ENCODE measurements at places on chromosomes 12 and 14. TPM values are rescaled to one million over a fixed set of nuclear protein-coding genes. Genes with fewer than 3 reads are reported as not detected.
A peak's percentile ranks its signal among the peaks of the same experiment; 100 is the strongest.

ATXN3 gene
- polyA plus RNA-seq = 27.6 TPM

CAPS2 gene
- 7.4 TPM for polyA plus RNA-seq

MSRB3 gene
- polyA plus RNA-seq = 23.7 TPM

HSPB8 gene
- polyA plus RNA-seq = 7.5 TPM

MSI1 gene
- 15.5 TPM for polyA plus RNA-seq

TPPP2 gene
- polyA plus RNA-seq = 3.7 TPM

SOAT2 gene
- polyA plus RNA-seq = 1.4 TPM

SLC7A7 gene
- 101 TPM for polyA plus RNA-seq

IQSEC3 gene
- polyA plus RNA-seq = 5.7 TPM

DNA sequence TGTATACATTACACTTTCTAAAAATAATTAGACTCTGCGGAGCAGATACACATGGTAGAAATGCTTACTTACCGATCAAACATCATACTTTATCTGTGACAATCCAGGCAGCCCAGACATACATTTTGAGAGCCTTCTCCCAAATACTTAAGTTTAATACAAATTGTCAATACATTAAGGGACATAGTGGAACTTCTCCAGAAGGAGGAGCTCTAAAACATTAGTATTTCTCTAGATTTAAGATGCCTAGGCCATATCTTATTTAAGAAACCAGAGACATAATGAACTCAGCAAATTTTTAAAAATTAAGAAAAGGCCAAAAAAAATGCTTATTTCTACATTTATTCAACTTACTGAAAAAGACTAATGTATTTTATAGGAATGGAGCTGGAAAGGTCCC lies 16.1 kb downstream of the ACSM4 start:
- no peak for DNase-seq

DNA sequence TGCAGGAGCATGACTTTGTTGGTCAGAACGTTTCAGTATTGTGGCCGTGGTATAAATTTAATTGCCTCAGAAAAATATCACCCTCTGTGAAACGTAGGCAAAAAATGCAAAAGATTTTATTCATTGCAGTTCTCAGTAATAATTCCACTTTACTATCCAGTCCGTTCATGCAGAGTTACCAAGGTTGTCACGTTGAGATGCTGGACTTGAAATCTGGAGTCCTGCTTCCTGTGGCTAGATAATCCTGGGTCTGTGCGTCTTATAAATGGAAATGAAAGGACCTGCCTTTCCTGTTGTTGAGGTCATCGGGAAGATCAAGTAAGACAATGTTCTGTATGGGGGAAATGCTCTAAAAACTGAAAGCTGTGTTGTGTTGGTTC lies 1.3 kb upstream of the AVPR1A start:
- no peak for DNase-seq

DNA sequence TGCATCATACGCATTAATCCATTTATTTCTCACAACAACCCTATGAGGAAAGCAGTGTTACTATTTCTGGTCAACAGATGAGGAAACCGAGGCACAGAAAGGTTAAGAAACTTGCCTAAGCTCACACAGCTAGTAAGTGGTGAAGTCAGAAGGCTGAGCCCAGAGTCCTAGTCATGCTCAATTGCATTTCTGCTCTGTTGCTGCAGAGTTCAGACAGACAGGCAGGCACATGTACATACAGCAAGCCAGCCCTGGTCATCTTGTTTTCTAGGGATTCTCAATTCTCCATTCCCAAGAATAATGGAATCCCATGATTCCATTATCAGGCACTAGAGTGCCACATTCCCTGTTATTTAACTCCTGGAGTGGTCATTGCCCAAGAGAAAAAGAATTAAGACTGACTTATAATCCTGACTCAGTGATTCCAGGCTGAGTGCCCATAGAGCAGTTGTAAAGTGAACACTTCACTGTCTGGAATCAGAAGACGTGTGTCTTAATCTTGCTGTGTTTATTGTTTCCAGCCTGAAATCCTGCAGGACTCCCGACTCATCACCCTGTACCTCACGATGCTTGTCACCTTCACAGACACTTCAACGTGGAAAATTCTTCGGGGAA lies 10.7 kb downstream of the UBE3B start:
- DNase-seq = no peak

DNA sequence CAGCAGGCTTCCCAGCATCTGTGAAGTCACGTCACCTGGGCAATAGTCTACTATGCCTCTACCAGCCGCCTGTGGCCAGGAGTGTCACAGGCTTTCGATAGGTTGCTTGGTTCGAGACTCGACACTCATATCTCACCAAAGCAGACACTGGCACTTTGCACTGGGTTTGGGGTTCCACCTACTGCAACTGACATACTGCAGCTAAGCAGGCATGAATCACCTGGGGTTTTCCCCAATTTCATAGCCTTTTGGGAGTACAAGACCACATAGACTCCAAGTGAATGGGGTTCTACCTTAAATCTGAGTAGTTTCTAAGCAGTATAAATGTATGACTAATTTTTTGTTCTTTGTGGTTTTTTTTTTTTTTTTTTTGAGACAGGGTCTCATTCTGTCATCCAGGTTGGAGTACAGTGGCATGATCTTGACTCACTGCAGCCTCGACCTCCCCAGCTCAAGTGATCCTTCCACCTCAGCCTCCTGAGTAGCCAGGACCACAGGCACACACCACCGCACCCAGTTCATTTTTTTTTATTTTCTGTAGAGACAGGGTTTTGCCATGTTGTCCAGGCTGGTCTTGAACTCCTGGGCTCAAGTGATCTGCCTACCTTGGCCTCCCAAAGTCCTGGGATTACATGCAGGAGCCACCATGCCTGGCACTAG lies 32.1 kb downstream of the DMAC2L start:
- no peak for DNase-seq

- no peak for DNase-seq
These were observed 23.4 kb upstream of the STON2 start for GRCh38 chr14:81423504-81423903.

- DNase-seq = no peak
These were observed 222.5 kb downstream of the TMEM117 start for GRCh38 chr12:44058366-44058765.

GRCh38 chr14:20035449-20035848 lies 389 bp downstream of the OR4K13 start:
- no peak for DNase-seq

GRCh38 chr14:93927800-93928145 lies 629 bp downstream of the FAM181A start:
- no peak for DNase-seq

- DNase-seq = no peak
These were observed 48.0 kb upstream of the ARID2 start for GRCh38 chr12:45681465-45681864.

DNA sequence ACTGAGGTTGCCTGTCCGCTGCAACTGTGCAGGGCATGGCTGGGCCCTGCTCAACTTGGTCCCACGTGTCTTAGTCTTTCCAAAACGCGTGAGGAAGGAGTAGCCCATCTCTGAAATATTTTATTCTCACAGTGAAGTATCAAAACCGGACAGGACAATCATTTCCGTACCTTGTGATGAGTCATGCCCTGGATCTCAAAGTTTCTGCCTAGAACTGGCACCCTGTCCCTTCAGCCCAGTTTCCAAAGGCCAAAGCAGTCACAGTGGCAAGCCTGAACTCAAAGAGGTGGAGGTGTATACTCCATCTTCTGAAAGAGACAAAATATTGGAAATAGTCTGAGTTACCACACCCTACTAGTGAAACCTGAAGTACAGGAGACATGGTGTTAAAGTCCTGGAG lies 28.5 kb upstream of the SRGAP1 start:
- no peak for DNase-seq

DNA sequence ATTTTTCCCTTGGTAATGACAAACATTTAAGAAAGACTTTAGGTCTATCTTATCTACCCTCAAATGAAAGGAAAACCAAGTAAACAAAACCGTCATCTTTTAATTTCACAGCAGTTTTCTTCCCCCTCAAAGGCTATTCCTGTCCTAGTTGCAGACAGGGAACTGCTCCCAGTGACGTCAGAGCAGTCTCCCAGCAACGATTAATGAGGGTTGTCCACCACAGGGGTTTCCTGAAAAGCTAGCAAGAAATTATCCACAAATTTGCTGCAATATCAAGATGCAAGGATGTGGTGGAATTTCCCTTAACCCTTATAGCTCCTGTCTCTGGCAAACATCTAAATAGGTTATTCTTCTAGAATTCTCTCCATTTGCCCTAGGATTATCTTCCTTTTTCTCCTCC lies 89.1 kb upstream of the STAC3 start:
- DNase-seq = peak; percentile 47

GRCh38 chr12:58532855-58533608 lies 387.3 kb downstream of the LRIG3 start:
- DNase-seq = no peak

DNA sequence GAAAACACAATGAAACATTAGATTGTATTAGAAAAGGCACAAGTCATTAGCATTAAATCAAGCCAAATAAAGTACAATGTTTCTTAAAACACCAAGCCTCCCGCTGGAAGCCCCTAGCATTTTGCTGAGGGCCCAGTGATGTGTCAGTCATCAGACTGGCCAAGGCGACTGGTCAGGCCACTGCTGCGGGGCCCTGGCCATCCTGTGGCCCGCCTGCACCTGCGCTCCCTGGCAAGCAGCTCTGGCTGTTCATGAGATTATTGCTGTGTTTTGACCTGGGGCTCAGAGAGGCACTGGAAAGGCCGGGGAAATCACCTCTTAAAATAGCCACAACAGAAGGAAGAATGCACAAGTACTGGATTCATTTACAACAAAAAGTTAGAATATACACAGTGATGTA lies 24.2 kb upstream of the AMN start:
- no peak for DNase-seq

GRCh38 chr12:87585882-87586557 lies 443.2 kb downstream of the C12orf50 start:
- DNase-seq = no peak

DNA sequence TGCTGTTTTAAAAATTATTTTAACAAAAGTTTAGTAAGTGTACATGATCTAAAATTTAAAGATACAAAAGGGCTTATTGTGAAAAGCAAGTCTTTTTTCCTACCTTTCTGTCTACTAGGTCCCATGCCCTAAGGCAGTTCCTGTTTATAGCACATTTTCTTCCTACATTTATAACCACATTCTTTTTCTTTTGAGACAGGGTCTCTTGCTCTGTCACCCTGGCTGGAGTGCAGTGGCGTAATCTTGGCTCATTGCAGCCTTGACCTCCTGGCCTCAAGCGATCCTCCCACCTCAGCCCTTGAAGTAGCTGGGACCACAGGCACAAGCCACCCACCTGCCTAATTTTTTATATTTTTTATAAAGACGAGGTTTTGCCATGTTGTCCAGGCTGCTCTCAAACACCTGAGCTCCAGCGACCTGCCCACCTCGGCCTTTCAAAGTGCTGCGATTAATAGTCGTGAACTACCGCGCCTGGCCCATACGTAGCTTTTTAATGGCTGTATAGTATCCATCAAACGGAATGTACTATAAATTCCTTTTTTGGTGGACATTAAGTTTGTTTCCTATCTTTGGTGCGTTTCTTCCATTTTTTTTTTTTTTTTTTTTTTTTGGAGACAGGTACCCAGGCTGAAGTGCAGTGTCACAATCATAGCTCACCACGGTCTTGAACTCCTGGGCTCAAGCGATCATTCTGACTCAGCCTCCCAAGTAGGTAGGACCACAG lies 20.9 kb downstream of the FRS2 start:
- no peak for DNase-seq

- no peak for DNase-seq
These were observed 32.6 kb upstream of the ANO6 start for GRCh38 chr12:45183246-45183645.

DNA sequence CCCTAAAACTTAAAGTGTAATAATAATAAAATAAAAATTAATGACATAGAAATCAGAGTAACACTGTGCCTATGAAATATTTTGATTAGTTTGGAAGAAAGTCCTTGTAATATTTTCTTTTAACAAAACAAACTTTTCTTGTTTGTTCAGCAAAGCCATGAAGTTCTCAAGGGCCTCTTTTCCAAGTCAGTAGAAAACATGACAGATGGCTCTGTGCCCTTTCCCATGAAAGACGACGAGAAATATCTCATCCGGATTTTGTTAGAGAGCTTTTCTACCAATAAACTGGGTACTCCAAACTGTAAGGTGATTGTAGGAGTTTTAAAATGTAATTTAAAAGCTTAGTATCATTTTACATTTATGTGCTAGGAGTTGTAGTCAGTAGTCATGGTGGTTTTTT lies 54.5 kb upstream of the ASPG start:
- no peak for DNase-seq

GRCh38 chr12:91052026-91052425 lies 5.8 kb downstream of the KERA start:
- no peak for DNase-seq

DNA sequence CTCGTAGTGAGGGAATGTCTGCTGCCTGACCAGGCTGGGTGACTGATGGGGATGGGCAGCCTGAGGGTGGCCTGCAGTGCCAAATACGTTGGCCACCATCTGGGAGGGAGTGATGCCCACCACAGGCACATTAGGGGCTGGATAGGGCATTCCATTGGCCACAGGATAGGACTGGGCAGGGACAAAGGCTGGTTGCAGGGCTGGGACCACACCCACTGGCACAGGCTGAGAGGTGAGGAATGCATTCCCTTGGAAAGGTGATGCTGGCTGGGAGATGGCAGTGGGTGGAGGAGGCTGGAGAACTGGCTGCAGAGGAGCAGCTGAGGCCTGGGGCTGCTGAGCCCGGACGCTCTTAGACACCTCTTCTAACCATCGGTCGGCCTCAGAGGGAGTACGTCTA lies 39.5 kb downstream of the PAPLN start:
- no peak for DNase-seq

GRCh38 chr14:77849711-77850110 lies 49.8 kb downstream of the ADCK1 start:
- no peak for DNase-seq

- DNase-seq = no peak
These were observed 75.4 kb upstream of the PWP1 start for GRCh38 chr12:107610021-107610859.

GRCh38 chr14:38723959-38724358 lies 379.1 kb downstream of the SEC23A start:
- DNase-seq = no peak

DNA sequence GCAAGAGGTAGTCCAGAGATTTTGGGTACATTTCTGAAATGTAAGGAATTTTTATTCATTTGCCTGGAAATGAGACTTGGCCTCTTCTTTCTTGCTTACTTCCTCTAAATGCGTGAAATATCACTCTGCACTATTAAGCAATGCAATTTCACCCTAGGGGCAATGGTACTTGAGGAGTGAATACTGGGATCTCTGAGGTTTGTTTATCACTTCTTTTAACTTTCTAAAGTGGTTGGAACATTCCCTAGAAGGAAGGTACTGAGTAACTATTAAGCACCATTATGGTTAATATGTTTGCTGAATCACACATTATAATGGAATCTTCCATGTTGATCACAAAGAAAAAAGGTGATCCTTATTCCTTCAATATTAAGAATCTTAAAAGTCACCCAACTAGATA lies 120.9 kb upstream of the CAND1 start:
- no peak for DNase-seq

- DNase-seq = no peak
These were observed 5.3 kb upstream of the VSIG10 start for GRCh38 chr12:118109088-118109487.

DNA sequence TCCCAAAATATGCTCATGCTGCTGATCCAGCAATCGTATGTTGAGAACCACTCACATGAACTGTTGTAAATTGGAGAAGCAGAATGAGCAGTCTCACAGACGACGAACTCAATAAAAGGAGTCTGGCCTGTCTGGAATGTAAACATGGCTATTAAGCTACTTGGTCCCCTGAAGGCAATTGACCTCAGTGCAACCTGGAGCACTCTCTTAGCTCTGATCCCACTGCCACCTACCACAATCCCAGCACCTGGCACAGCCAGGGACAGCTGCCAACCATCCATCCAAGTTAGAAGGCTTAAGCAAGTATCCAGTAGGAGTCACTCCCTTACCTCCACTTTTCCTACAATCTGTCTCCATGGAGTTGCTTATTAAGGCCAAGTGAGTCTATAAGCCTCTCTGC lies 406.9 kb upstream of the CLEC14A start:
- DNase-seq = no peak
